ENCODE measurements at places on chromosomes 5 and 9.

DNA sequence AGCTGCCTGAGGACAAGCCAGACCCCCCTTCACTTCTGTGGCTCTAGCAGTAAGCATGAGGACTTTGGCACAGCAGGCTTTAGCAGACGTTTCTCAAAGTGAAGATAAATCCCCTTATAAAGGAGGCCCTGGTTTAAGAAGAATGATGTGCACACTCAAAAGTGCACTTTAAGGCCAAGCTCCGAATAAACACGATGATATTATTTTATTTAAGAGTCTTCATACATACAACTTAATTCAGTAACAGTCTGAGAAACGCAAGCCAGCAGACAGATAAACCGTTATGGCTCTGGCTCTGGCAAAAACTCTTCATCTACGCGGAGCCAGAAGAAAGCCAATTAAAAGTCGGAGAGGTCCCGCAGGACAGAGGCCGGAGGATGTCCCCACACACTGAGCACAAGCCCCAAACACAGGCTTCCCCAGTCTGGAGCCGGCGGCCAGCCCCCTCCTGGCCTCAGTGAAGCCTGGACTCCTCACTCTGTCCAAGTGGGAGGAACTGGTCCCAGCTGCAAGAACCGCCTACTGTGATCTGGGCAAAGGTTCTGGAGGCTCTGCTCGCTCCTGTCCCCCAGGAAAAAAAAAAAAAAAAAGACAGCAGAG lies 44.6 kb downstream of the ADAMTS2 start:
- no peak for DNase-seq

DNA sequence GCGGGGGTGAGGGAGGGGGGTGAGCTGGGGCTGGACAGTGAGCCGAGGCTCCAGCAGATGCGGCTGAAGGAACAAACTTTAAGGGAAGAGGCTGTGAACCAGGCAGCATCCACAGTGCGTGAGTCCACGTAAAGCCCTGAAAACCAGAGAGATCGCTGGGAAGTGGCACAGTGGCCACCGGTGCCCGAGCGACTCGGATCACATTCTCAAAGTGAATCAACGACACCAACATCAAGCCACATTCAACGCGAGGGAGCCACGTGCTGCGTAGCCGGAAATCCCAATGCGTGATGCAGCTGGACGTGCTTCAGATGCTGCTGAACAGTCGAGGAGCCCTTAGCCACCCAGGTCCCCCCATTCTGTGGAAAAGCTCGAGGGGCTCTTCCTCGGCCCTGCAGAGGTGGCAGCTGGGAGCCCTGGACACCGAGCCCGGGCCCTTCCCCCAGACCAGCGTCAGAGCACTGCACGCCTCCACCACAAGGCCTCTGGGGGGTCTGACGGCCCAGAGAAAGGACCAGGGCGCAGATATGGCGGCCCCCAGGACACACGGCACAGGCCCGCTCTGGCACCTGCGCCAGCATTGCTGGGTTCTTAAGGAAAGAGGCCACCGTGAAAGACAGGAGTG lies 53.7 kb upstream of the EXOC3 start:
- DNase-seq = no peak

GRCh38 chr9:114688379-114688778 lies 6.4 kb upstream of the TEX48 start:
- no peak for DNase-seq

- no peak for DNase-seq
These were observed 58.9 kb downstream of the DAP start for GRCh38 chr5:10702040-10702629.

GRCh38 chr5:33291216-33292000 lies 149.4 kb upstream of the TARS1 start:
- no peak for DNase-seq
